COLO829 (cell line): ENCODE measurements at places on chromosomes 1 and 21.

- no peak for DNase-seq
These were observed 208.8 kb downstream of the KIF26B start for GRCh38 chr1:245363461-245364200.

DNA sequence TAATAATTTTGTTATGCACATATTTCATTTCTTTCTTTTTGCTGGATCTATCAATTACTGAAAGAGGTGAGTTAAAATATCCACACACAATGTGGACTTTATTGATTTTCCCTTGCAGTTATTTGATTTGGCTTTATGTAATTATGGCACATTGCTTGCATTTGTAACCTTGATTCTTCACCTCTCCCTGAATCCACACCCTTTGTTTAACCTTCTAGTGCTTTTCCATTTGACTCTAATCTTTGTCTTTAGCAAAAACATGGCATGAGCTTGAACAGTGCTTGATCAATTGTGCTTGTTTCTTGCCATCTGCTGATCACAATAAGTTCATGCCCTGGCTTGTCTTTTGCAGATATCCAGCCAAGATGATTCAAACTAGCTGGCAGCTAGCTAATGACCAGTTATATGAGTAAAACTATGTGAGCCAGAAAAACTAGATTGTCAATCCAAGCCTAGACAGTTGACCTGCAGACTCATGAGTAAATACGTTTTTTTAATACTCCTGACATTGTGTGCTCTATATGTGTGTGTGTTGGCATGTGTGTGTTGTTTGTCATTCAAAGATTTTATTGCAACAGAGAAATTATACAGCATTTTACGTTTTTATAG is 899.2 kb downstream of the NCAM2 start:
- no peak for DNase-seq

DNA sequence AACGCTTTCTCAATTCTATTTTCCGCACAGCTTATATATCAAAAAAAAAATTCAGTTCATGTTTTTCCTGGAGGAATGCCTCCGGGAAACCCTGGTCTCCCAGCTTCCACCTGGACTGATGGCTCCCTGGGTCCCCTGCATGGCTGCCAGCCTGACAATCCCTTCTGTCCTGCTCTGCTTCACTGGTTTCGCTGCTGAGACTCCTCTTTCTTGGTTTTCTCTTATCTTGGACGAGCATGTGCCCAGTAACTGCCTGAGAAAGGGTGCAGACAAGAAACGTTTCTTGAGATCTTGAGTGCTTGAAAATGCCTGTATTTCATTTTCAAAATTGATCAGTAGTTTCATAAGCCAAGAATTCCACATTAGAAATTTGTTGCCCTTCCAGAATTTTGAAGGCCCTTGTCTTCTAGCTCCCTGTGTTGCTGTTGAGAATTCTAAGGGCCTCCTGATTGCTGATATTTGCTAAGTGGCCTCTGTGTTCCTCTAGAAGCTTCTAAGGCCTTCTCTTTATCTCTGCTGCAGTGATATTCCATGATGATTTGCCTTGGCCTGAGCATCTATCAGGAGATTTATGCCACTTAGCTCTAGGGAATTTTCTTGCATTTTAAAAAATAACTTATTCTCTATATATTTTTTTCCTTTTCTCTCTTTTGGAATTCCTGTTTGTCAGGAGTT is 44.7 kb downstream of the ETS2 start:
- no peak for DNase-seq

DNA sequence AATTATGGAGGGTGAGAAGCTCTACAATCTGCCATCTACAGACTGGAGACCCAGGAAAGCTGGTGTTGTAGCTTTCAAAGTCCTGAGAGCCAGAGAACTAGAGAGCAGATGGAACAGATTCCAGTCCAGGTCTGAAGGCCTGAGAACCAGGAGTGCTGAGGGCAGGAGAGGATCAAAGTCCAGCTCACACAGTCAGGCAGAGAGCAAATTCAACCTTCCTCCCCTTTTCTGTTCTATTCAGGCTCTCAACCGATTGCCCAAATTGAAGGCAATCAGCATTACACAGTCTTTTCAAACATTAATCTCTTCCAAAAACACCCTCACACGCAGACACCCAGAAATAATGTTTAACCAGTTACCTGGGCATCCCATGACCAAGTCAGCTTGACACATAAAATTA is 2.5 kb upstream of the TMPRSS2 start:
- no peak for DNase-seq

DNA sequence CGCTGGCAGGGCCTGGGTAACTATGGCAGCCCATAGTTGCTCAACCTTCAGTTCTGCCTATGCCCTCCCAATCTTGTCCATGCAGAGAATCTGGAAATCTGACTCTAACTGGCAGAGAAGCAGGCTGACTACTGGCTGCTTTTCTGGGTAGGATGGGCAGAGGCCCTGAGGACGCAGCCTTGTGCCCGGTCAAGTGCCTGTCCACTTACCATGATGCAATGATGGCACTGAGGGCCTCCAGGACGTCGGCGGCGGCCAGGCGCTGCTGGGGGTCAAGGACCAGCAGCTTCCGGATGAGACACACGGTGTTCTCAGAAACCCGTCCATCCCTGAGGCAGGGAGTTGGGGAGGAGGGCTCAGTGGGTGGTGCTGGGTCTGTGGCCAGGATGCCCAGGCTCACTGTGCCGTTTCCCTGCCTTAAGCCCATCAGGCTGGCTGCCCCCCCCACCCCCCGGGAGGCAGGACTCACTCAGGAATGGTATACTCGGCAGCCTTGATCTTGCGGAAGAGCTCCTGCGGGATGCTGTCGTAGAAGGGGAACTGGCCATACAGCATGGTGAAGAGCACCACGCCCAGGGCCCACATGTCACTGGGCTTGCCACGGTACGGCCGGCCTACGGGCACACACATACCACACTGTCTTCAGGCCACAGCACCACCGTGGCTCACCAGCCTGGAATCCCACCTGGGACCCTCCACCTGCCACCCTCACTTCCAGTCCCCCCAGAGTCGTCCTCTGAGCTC is 20.4 kb upstream of the EVA1B start:
- no peak for DNase-seq

DNA sequence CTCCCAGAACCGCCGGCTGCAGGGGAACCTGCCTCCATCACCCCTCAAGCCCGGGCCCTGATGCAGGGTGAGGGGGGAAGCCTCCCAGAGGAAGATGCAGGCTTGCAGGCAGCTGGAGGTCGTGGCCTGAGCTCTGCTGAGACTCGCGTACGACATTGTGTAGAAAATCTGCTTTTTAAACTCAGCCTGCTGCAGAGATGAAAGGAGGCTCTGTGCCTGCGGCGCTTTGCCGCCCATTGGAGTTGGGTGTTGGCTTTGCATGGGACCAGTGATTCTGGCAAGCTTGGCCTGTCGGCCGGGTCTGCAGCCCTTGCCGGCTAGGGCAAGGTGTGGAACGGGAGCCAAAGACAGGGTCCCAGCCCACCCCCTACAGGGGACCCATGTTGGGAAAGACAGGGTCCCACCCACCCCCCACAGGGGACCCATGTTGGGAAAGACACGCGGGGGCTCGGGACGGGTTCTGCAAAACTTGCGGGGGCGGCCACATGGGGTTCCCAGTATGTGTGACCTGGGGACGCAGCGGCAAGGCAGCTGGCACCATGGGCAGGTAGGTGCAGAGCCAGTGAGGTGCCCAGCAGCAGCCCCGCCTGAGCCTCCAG is 55.6 kb downstream of the SLX9 start:
- no peak for DNase-seq

DNA sequence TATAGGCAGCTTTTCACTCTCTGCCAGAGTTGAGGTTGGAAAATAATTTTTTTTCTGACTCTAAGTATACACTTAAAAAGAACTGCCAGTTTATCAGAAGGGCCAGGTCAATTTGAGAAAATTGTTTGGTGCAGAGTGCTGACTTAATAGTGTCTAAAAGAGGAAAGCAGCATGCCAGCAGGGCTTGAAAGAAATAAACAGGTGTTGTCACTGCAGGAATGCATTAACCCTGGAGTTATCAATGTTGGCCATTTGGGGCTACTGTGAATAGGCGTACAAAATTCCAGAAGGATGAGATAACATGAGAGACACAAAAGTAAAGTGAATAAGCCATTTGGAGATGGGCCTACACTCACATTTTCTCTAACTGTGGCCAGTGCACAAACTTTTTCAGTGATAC is 220.6 kb upstream of the PLD5 start:
- DNase-seq = no peak

DNA sequence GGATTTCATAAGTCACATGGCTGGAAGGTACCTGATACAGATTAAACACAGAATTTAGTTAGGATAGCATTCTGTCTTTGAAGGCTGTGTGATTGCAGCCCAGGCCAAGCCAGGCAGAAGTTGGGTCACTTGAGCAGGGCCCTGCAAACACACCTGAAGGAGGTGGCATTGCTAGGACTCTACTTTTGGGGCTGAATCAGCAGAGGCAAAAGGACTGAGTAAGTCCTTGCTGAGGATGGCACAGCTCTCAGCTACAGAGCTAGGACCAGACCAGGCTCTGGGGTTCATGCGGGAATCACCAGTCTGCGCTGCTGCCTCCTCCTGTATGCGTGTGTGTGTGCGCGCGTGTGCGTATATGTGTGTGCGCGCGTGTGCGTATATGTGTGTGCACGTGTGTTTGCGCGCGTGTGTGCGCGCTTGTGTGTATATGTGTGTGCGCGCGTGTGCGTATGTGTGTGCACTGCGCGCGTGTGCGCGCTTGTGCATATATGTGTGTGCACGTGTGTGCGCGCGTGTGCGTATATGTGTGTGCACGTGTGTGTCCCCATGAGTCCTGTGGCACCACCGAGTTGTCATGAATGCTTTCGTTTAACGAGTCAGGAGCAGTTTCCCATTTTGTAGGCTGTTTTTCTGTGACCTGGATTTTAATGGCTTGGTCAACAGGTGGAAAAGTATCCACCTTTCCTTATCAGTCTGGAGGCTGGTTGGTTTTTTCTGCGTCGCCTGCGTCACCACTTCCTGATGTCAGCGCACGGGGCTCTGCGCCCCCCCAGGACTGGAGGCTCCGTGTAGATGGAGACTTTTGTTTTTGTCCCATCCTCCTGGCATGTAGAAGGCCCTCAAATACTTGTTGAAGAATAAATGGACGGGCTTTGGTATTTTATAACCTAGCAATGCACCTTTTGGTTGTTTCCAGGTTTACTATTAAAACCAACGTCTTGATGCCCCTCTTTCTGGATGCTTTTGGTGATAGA is 34.7 kb downstream of the ADARB1 start:
- no peak for DNase-seq

DNA sequence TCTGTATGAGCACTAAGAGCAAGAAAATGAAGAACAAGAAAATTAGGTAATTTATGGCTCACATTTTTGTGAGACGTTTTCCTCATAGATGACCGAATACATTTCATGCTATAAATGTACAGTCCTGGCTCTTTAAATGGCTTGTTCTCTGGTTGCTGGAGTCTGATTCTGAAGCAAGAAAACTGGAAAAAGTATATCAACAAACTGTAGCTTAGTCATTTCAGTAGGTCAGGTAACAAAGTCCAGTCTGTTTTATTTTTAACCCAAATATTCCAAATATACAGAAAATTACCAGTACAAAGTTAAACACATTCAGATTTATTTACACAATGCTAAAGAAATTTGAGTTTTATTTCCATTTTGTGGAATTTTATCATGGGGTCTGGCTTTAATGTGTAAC is 2.5 kb upstream of the MYBPHL start:
- DNase-seq = no peak

DNA sequence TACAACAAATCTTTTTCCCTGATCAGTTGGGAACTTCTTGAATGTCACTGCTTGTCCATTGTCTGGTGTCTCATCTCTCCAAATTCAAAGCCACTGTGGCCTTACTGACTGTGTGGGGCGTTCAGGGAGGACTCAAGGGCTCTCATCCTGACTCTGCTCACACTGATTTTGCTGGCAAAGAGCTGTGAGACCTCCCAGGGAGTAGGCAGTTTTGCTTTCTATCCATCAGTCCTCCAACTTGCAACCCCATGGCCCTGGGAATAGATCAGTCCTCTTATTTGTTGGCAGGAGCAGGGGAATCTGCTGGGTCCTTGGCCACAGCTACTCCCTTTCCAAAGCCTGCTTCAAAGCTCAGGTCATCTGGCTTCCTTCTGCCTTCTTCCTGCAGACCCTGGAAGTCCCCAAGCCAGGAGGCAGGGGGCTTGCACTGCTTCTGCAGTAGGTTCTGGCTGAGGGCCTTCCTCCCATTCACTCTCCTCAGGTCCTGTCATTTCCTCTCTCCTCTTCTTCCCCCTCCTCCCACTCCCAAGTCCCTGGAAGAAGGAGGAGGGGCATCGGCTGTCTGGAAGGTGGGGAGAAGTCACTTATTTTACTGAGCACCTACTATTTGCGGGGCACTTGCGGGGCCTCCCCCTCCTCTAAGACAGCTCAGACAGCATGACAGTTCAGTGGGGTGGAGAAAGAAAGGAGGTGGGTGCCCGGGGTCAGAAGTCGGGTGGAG is 876 bp upstream of the NAV1 start:
- DNase-seq = no peak

DNA sequence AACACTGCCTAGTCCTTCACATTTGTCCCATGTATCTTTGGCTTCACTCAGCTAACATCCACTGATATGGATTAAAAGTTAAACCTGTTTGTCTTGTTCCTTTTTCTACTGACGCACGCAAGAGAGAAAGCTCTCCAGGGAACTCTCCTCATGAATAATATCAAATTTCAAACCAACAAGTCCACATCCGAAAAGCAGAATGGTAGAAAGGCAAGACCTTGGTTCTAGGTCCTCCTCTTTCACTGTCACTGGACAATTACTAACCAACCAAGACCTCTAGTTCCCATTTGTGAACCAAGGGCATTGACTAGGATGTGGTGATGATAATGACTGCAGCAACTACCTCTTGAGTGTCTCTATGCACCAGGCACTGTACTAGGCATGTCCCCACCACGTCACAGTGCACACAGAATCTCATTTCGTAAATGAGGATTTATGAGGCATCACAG is 8.4 kb downstream of the PLPP3 start:
- DNase-seq = no peak

GRCh38 chr1:227006226-227006796 is 66.2 kb downstream of the COQ8A start:
- DNase-seq = no peak

DNA sequence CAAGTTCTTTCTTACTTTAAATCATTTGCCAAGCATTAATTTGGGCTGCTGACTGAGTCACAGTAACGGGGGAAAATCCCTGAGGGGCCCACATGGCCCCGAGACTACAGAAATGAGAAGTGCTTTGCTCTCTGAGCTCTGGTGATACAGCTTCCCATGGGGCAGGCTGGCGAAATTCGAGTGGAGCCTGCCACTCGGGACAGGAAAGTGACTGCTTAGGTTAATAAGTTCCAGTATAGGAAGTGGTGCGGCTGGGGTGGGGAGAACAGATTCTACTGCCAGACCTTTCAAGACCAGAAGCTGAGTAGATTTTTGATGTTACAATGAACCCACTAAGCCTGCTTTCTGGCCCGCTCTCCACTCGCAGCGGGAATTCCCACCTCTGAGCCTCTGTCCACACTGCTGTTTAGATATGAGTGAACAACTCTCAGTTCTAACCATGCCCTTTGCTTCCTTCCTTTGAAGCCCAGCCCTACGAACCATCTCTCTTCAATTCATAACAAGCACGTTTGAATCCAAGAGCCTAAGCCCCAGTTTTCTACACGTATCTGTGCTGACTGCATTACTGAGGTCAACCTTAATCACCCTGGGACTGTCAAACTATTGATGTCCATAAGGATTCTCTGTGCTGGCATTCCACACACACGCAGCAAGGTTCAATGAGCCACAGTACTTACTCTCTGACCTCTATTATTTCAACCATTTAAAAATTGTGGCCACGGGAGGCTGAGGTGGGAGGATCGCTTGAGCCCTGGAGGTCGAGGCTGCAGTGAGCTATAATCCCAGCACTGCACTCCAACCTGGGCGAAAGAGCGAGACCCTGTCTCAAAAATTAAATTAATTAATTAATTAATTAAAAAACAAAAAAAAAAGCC is 9.6 kb downstream of the ZBTB17 start:
- no peak for DNase-seq
